ENCODE measurements at places on chromosomes 5 and 9.

- no peak for DNase-seq
These were observed 75.4 kb upstream of the CDKN2B start for GRCh38 chr9:22084336-22085035.

GRCh38 chr9:121269642-121270254 is 1.8 kb downstream of the GSN start:
- DNase-seq, result no peak

GRCh38 chr9:106111039-106111730 is 416.8 kb downstream of the TMEM38B start:
- DNase-seq, result peak; percentile 3

GRCh38 chr5:156148301-156148700 is 178.7 kb upstream of the SGCD start:
- no peak for DNase-seq

DNA sequence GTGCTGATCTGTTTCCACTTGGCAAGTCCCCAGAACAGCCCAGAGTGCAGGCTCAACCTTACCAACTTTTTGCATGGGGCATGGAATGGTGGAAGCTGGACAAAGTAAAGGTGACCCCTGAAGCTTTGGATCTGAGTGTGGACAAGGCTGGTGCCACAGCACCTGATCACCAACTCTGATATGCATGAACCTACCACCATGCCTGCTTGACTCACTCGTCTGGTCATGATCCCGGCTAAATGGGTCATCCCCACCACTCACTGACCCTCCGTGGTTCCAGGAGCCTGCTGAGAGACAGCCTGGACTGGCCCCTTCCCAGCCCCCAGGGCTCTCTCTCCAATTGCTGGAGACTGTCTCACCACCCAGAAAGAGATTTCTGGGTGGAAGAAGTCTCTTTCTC is 14.4 kb upstream of the SLC22A4 start:
- no peak for DNase-seq

- no peak for DNase-seq
These were observed 66.8 kb downstream of the APBA1 start for GRCh38 chr9:69605406-69605805.

DNA sequence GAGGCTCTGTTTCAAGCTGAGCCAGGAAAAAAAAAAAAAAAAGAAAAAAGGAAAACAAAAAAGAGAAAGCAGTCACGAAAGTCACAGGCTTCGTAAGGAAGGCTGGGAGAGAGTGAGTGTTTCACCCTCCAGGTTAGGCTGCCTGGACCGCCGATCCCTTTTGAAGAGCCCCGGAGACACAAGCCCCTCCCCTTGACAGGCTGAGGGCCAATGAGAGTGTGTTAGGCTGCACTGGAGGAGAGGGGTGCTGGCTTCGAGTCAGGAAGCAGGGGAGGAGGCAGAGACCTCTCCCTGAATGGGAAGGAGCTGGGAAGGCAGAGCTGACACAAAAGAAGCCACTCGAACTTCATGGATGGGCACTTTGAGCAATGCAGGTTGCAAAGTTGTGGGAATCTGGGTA is at the start of gene NMUR2:
TSS of gene NMUR2 (minus strand) at position 135 of the 400 bp plus-strand sequence. CDS start 166 bp downstream, outside the sequence.
- peak; percentile 72 for DNase-seq

GRCh38 chr9:106980551-106981101 is 117.7 kb downstream of the ZNF462 start:
- no peak for DNase-seq

DNA sequence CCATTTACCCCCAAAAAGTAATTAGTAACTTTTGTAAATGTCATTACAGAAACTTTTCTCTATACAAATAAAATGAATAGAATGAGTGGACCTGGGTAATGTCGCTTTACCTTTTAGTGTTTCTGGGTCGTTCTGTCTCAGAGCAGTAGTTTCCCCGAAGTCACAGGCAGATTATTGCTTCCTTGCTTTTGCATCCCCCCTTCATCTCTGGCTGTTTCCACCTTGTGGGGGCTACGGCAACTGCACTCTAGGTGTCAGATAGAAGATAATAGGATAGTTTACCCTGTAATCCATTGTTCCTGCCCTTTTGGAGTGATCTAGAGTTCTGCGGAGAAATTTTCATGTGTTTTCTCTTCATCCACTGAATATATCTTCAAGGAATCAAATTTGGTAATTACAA is 68.7 kb downstream of the PRR16 start:
- peak; percentile 52 for DNase-seq

DNA sequence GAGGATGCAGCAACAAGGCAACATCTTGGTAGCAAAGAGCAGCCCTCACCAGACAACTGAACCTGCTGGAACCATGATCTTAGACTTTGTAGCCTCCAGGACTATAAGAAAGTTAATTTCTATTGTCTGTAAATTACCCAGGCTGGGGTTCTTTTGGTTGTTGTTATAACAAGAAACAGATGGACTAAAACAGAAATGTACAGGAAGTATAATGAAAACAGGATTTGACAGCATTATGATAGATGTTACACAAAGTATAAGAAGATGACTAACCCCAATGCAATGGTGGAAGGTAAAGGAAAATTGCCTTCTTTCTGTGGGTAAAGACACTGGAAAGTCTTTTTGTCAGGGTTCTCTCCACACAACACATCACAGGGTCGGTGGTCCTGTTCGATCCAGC is 204.2 kb downstream of the SGCD start:
- no peak for DNase-seq

GRCh38 chr5:167296661-167297060 is 994.8 kb upstream of the WWC1 start:
- DNase-seq, result peak; percentile 12
